ENCODE measurements at places on chromosomes 12 and 14.

- no peak for DNase-seq
Observed at GRCh38 chr12:94550964-94551363, 91.3 kb upstream of the CEP83 start.

DNA sequence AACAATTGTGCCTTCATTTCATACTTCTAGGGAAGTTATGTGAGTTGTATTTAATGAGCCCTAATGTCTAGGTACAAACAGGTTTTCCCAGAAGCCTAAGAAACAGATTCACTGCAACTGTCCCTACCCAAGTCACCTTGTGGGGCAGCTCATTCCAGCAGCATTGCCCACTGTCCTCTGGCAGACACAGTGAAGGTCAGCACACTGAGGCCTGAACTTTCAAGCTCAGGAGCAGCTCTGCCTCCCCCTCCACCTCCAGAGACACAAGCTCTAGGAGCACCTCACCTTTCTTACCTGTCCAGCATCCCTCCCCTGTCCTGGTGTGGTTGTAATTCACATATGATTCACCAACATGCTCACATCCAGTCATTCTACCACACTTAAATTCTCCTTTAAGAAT is 15.7 kb downstream of the UBE3B start:
- no peak for DNase-seq

GRCh38 chr14:60350366-60350720 is 101.3 kb downstream of the PPM1A start:
- no peak for DNase-seq

GRCh38 chr14:49303946-49304516 is 282.1 kb downstream of the RPS29 start:
- no peak for DNase-seq

DNA sequence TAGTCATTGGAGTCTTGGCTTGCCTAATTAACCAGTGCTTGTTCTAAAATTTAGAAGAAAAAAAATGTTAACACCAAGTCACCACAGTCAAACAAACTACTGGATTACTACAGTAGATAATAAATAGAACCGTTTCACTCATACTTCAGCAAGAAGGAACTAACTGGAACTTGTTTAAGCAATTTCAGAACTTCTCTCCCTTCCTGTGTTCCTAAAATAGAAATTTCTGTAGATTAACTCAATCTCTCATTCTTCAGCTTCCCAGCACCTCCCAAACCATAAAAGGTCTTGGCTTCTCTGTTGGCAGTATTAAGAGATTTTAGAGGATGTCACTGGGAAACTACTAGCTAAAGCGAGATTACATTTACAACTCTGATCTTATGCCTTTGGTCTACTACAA is 18.6 kb downstream of the GNS start:
- DNase-seq, result no peak

GRCh38 chr14:90412058-90412457 is 15.2 kb downstream of the CALM1 start:
- DNase-seq, result no peak

DNA sequence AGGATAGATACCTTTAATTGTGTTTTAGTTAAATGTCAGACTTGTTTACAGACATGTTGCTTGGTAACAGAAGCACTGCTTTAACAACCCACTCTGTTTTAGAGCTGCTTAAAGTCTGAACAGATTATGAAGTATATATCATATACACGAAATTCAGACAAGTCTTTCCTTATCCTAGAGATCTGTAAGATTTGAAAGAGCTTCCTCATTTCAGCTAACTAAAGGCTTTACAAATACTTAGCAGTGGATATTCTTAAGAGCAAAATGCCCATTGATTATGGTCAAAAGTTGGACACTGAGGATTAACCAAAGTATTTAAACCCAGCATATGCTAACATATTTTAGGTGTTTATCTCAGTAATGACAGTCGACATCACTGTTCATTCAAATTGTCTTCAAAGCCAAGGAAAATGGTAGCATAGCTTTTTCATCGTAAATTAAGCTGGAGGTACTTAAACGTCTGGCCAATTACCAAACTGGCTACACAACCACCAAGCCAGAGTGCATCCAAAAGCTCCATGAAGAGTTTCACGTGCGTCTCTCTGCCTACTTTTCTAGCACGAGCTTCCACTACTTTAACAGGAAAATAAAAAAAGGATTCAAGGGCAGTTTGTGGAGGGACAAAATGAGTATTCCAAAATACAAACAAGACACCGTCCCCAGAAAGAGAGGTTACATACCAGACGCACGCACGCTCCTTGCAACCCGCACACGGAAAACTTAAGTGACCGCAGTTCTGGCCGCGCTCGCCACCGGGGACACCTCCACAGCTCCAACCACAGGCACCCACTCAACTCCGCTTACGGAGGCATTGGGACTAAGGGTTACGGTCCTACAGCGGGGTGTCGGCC is 565 bp downstream of the CEP83 start:
- DNase-seq, result no peak

- DNase-seq, result no peak
Observed at GRCh38 chr14:24734917-24735500, 101.0 kb upstream of the GZMB start.

DNA sequence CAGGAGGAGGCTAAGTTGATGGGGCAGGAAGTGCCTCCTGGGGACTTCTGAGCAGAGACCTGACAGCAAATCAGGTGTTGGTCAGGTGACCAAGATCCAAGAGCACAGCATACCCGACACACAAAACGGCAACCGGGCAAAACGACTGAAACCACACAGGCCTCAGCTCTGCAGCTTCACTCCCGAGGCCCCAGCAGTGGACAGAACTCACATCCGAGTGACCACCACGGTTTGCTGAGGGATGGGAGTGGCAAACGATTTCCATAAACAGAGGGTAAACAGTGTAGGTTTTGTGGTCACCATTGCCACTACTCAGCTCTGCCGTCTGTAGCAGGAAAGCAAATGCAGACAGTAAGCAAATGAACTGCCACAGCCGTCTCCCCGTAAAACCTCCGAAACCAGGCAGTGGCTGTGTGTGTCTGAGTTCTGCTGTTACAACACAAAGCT is 14.4 kb downstream of the CHFR start:
- no peak for DNase-seq

- DNase-seq, result no peak
Observed at GRCh38 chr12:104966677-104967076, 8.6 kb upstream of the SLC41A2 start.

DNA sequence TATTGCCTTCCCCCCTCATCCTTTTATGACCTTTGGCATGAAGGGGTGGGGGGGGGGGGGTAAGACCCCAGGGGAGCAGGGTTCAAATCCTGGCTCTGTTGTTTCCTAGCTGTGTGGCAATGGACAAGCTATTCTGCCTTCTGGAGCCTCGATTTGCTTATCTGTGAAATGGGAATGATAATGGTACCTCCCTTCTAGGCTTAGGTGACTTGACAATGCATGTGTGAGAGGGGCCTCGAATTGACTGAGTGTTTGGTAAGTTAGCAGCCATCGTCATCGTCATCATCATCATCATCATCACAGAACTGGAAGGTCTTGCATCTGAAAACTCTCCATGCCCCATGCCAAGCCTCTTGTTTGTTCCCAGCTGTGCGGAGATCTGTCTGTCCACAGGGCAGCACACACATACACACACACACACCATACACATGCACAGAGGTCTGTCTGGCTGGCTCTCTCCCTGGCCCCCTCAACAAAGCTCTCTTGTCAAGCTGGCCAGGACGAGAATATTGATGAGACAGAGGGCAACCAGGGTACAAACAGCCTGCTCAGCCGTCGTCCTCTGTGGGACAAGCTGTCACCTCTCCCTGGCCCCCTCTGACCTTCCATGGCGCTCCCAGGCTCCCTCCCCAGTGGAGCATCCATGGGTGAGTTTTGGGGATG is 5.9 kb upstream of the SDS start:
- no peak for DNase-seq

GRCh38 chr12:15858353-15858752 is 23.8 kb upstream of the STRAP start:
- DNase-seq, result no peak

DNA sequence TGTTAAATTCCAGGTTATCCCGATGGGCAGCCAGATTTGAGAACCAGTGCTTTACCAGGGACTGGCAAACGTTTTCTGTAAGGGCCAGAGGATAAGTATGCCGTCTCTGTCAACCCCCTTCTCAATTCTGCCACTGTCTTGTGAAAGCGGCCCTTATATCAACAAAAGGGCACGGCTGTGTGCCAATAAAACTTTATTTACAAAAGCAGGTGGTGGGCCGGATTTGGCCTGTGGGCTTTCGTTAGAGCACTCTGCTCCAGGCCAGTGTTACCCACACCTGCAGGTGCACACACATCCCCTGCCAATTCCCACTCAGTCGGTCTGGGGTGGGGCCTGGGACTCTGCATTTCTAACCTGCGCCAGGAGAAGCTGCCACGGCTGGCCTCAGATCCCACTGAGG is 111.2 kb downstream of the RFLNA start:
- DNase-seq, result no peak

DNA sequence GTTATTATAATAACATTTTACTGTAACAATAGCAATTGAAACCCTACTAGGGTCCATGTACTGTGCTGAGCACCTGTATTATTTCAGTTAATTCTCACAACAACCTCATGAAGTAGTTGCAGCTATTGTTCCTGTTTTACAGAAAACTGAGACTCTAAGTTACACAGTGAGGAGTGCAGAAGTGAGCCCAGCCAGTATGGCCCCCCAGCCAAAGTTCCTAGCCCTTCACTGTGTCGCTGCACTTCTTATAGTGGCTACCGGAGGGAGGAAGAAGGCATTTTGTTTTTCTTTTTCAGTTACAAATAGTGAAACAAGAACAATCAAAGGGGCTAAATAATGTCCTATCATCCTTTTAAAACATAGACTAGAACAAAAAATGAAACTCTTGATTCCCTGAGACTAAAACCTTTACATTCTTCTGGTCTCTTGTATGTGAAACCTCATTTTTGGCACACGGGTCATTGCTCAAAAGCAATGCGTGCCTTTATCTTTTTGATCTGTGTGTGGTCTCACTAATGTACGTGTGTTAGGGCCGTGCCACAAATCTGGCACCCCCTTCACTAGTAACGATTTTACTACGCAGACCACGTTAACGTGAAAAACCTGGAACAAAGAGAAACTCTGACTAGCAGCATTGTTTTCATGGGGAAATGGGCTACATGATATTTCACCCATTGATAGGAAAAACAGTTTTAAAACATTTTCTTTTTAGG is 88.7 kb downstream of the LLPH start:
- no peak for DNase-seq

- DNase-seq, result no peak
Observed at GRCh38 chr14:77516126-77516525, 17.5 kb upstream of the ISM2 start.

- no peak for DNase-seq
Observed at GRCh38 chr12:76519538-76519937, 40.0 kb downstream of the OSBPL8 start.

DNA sequence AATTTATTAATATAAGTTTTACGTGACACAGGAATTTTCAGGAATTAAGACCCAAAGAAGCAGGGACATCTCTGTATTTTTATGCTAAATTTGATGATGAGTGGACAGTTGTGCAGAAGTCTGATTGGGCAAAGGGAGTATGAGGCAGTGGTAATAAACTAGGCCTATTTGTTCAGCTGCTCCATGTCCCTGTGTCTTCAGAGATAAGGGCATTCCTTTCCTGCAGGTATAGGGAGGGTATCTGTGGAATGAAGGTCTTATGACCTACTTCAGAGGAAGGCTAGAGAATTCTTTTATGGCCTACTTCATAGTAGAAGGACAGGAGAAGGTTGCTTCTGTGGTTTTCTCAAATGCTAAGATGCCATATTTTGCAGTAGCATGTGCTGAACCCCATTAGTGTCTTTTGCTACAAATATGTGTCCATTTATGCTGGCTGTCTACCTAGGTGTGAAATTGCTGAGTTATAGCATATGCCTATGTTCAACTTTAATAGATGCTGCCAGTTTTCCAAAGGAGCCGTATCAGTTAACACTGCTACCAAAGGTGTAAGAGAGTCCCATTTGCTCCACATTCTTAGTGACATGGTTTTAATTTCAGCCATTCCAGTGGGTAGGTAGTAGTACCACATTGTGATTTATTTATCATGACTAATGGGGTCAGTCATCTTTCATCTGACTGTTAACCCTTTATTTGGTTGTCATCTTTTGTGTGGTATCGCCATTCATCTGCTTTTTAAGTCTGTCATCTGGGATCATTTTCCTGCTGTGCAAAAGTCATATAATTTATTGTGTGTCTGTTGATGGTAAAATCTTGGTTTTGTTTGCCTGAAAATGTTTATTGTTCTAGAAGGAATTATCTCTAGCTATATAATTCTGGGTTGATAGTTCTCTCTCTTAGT is 410.7 kb upstream of the RGS6 start:
- no peak for DNase-seq

GRCh38 chr14:103641161-103641560 is 12.2 kb downstream of the KLC1 start:
- no peak for DNase-seq

DNA sequence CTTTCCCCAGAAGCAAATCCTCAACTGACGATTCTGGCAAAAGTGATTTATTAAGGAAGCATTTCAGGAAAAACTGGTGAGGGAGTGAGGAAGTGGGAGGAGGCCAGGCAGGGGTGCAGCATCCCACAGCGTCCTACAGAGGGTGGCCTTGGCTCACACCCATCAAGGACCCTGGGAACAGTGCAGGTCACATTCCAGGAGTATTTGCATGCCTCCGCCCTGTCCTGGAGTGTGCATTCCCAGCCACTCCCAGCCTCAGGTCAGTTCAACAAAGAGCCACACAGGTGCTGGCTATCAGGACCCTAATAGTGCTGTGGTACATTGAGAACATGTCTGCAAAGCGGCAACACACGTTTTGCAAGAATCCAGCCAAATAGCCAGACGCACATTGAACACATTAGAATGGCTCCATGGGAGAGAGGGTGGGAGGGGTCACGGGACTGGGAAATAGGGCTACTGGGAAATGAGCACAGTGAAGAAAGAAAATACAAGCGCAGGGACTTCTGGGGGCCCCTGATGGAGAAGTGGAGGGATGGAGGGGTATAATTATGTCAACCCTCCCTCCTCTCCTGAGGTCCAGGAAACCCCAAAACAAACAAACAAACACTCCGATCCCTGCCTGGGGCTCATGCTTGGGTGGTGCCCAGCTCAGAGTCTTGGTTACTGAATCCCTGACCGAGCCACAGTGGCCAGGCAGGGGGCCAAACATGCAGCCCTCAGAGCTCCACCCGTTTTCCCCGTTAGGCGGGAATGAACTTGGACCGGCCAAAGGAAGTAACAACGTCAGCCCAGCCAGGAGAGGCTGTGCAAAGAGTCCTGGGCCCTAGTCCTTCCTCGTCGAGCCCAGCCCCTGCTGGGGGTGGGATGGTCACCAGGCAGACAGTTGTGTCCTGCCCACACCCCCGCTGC is 36.5 kb downstream of the CMKLR1 start:
- DNase-seq, result no peak

GRCh38 chr12:72105849-72106248 is 166.3 kb upstream of the TRHDE start:
- no peak for DNase-seq

- DNase-seq, result no peak
Observed at GRCh38 chr12:132202929-132203721, 58.9 kb downstream of the NOC4L start.

GRCh38 chr14:31207287-31207754 is 272 bp downstream of the HECTD1 start:
- no peak for DNase-seq

GRCh38 chr14:55238019-55238680 is 33.1 kb upstream of the FBXO34 start:
- DNase-seq, result no peak
